ENCODE measurements at places on chromosomes 2 and 18.

GRCh38 chr2:236546561-236547002, 23.0 kb upstream of the ACKR3 start:
- no peak for DNase-seq

DNA sequence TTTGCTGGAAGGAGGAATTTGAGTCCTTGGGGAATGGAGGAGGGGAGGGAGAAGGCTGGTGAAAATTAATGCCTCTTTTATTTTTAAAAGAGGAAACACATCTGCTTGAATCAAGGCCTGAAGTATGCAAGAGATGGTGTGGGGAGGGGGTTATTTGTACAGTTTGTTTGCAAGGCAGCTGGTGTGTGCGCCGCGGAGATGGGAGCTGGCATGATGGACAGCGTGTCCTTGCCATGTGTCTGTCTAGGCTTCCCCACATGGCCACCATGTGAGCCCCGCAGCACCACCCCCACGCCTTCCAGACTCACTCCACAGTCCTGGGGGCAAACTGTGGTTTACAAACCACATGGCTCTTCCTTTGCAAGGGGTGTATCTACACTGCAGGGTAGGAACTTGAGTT, 154.8 kb upstream of the APCDD1 start:
- no peak for DNase-seq

- DNase-seq, result no peak
Observed at GRCh38 chr18:61748004-61748403, 144.8 kb downstream of the RNF152 start.

GRCh38 chr2:28736034-28736433, 15.6 kb upstream of the PPP1CB start:
- DNase-seq, result peak; percentile 34

- DNase-seq, result no peak
Observed at GRCh38 chr2:121776361-121776760, 20.9 kb downstream of the TSN start.

DNA sequence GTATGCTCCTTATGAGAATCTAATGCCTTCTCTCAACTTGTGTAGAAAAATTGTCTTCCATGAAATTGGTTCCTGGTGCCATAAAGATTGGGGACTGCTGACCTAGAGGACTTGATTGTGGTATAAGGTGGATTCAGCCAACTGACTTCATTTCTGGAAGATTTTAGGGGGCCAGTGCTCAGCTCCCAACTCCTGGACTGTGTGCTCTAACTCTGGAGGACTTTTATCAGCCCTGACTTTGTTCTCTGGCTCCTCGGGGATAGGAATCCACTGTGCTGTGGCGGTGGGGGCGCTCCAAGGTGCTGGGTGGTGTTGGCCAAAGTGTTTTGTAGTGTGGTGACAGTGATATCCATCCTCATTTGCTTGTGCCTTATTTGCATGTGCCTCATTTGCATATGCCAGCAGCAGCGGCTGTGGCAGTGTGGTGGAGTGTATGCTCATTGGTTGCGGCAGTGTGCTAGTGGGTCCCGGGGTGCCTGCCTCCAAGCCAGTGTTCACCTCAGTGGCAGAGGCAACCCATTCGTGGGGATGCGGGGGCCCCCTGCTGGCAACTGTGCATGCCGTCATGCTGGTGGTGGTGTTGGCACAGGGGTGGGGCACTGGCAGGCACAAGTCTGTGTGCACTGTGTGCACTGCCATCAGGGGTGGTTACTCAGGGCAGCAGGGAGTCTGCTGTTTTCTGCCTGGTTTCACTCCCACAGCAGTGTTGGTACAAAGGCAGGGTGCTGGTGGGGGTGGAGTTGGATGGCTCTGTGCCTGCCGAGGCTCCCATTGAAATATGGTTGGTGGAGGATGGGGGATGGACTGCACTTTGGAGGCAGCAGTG, 19.6 kb downstream of the EHBP1 start:
- no peak for DNase-seq

DNA sequence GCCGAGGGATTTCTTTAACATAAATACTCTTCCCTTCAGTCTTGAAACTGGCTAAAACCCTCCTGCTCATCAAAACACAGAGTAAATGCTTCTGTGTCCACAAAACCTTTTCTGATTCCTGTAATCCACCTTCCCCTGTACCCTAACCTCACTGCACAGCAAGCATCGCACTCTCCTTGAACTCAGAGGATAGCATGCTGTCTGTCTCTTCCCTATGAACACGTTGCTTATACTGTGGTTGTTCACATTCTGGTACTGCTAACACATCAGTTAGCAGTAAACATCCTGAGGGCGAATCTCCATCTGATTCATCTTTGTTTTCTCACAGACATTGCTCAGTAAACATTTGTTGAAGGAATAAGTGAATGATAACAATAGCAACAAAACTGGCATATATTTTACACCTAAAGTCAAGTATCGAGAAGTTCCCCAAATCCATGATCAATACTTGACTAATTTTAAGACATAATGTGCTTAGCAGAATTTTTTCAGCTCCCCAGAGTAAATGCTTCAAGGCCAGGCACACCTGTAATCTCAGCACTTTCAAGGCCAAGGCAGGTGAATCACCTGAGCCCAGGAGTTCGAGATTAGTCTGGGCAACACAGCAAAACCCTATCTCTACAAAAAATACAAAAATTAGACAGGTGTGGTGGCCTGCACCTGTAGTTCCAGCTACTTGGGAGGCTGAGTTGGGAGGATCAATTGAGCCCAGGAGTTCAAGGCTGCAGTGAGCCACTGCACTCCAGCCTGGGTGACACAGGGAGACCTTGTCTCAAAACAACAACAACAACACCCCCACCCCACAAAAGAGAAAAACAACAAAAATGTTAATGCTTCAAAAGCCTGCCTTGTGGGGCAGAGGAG, 45.6 kb upstream of the LPIN2 start:
- DNase-seq, result no peak

DNA sequence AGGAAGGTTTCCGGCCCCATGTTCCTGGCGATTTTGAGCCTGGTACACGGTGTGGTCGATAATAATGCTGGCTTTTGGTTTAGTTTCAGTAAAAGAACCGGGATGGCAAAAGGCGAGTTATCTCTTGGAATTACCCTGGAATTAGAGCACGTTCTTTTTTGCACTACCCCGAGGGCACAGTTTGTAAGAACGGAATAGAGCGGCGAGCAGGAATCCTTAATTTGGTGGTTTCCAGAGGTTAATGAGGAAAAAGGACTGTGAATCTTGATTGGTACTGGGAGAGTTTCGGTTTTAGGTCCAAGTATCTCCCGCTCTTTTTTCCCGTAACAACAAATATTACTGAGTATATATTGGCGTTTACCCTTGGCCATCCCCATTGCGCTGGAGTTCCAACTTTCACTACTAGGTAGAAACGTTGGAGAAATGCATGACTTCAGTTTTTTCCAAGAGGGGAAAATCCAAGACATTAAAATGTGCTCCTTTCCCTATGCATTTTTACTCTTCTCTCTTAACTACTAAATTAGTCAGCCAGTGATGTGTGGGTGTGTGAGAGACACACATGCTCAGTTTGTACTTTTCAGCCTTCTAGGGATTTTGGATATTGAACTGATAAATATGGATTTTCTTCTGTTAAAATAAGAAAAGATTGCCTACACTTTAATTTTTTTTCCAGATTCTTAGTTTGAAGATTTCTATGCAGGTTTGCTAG, 160.8 kb downstream of the AGPS start:
- DNase-seq, result no peak

GRCh38 chr2:220877491-220877890, 694.6 kb downstream of the EPHA4 start:
- no peak for DNase-seq

GRCh38 chr2:46010925-46011490, 286.2 kb upstream of the EPAS1 start:
- peak; percentile 62 for DNase-seq

- no peak for DNase-seq
Observed at GRCh38 chr18:33744032-33744697, 166.1 kb downstream of the ASXL3 start.

DNA sequence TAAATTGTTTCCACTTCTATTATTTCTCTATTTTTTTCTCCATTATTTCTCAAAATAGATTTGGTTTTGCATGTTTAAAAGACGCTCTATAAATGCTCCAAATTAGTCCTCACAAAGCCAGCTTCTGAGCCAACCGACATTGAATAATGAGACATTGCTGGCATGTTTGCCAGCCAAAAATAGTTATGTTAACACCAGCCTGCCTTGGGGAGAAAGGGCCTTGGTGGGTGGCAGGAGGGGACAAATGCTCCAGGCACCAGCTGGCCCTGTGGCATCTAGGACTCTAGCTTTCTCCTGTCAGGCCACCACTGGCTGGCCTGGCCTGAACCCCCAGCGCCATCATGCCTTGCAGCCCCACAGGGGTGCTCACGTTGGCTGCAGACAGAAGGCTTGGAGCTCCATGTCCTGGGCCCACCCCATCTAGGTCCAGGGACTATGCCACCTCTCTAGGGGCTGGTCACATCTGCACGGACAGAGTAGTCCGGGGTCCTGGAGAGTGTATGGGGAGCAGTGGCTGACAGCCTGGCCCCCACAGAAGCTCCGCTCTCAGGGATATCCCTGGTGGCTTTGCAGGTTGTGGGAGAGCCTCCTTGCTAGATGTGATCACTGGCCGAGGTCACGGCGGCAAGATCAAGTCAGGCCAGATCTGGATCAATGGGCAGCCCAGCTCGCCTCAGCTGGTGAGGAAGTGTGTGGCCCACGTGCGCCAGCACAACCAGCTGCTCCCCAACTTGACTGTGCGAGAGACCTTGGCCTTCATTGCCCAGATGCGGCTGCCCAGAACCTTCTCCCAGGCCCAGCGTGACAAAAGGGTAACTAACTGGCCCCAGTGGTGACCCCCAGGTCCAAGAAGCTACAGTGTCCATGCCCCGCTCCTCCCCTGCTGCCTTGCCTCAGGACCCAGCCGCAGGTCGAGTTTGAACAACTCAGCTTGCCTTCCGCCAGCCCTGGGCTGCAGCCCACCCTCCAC, 12.5 kb downstream of the ABCG8 start:
- DNase-seq, result no peak

DNA sequence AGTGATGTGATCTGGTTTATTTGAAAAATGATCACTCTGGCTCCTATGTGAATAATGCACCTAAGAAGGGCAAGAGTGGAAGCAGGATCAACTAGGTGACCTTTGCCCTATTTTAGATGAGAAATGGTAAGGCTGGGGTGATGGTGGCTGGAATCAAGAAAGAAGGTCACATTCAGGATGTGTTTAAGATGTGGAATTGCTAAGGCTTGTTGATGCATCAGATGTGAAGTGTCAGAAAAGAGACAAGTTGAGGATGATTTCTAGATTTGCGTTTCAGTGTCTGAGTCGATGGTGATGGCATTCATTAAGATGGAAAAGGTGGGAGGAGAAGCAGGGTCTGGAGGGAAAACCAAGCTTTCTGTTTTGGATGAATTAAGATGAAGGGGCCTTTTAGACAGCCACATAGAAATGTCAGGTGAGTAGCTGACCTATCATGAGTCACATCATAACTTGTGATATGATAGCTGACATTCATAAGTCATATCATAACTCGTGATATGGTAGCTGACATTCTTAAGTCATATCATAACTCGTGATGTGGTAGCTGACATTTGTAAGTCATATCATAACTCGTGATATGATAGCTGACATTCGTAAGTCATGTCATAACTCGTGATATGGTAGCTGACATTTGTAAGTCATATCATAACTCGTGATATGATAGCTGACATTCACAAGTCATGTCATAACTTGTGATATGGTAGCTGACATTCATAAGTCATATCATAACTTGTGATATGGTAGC, 101.2 kb upstream of the SEC11C start:
- DNase-seq, result no peak

- no peak for DNase-seq
Observed at GRCh38 chr2:99900556-99900955, 241.8 kb downstream of the AFF3 start.

GRCh38 chr2:109609352-109610024, 4.3 kb downstream of the SEPTIN10 start:
- no peak for DNase-seq

DNA sequence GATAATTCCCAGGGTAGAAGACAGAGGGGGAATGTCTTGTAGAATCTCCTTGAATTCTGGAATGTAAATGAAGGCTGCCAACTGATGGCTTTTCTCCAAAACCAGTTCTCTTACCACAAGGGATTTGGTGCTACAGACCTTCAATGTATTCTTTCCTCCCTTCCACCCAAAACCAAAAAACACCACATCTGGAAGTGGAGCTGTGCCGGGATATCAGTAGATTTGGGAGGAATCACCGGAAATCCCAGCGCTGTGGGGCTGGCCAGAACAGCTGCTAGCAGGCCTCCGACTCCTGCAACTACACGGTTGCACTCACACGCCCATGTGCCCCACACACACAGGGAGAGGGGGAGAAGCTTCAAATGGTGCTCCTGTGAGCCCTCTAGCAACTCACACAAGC, 45.7 kb downstream of the RPL31 start:
- DNase-seq, result no peak

- DNase-seq, result no peak
Observed at GRCh38 chr2:135657806-135658582, 83.7 kb upstream of the UBXN4 start.

DNA sequence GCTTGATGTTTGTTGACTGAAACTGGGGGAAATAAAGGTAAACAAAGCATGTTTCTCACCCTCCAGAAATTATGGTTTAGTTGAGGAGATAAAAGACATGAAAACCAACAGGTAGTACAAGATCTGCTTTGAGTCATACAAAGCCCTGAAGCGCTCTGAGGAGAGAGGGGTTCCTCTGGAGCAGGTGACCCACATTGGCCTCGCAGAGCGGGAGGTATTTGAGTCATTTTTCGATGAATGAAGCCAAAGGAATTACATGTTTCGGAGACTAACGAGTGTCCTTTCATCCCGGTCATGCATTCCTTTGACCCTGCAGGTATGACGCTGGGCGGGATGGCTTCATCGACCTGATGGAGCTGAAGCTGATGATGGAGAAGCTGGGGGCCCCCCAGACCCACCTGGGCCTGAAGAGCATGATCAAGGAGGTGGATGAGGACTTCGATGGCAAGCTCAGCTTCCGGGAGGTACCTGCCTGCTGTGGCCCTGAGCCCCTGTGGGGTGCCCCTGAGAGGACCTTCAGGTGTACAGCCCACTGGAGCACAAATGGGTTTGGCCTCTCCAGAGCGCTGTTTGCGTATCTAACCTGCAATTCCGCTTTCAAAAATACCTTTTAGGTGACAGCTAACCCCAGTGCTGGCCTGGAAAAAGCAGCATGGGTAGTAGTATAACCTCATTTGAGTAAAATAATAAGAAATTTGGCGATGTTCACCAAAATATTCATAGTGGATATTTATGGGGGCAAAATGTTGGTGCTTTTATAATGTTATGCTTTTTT, 29.3 kb downstream of the EFHD1 start:
- peak; percentile 95 for DNase-seq

- DNase-seq, result peak; percentile 37
Observed at GRCh38 chr18:61569176-61569892, 236.1 kb downstream of the CDH20 start.

DNA sequence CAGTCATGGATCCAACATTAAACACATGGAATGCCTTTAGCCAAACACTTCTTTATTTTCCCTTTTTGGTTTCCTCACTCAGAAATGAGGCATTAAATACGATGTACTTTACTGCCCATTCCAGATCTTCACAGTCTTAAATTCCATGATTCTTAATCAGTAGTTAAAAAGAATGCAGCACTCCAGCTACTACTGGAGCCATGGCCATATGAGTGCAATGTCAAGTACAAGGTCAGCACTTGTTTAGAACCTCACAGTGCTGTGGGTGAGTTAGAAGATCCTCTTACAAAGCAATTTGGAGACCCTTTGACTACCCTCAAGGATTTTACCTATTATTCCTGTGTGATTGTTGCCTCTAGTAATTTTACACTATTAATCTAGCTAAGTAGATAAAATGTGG, 550.3 kb upstream of the LRRTM1 start:
- DNase-seq, result no peak

Measured in PC-9 (cell line).